ENCODE measurements at places on chromosomes 4 and X. TPM values are rescaled to one million over a fixed set of nuclear protein-coding genes. Genes with fewer than 3 reads are reported as not detected.

The CSAG3 gene
- total RNA-seq, result not detected

The LRIT3 gene
- 0.32 TPM for total RNA-seq

DNA sequence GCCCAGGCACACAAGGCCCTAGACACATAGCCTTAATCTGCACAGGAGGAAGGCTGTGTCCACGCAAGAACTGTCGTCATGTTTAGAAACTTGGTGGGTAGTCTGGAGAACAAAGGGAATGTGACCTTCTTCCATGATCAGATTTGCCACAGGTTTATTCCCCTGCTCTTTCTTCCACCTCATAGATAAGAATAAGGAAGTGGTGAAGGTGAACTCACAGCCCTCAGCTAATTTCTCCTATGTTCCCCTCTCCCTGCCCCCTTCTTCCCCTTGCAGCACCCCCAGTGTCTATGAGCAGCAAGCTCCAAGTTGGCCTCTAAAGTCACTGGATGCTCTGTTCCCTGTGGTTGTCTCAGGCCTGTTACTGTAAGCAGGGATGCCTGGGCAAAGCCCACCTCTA, 39.8 kb upstream of the LAS1L start:
- no peak for DNase-seq

The CT45A3 gene
- total RNA-seq, result not detected

The SLC10A4 gene
- total RNA-seq, result 0.25 TPM

- no peak for DNase-seq
Observed at GRCh38 chr4:159926871-159927270, 824.0 kb downstream of the RAPGEF2 start.

The STK32B gene
- 0.22 TPM for total RNA-seq

DNA sequence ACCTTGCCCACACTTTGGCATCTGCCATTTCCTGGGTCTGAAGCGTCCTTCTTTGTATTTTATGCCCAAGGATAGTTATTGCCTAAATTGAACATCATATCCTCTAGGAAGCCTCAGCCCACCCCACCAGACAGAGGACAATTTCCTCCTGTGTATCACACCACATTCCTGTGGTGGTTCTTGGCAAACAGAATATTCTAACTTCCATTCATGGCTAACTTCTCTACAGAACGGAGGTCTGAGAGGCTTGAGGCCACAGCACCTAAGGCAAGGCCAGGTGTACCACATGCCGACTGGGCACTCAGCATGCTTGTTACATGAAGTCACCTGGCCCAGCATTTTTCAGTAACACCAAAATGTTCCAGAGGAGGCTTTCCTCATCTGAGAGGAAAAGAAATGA, 42.4 kb downstream of the CD99L2 start:
- DNase-seq, result no peak

The NONO gene
- total RNA-seq, result 286 TPM

DNA sequence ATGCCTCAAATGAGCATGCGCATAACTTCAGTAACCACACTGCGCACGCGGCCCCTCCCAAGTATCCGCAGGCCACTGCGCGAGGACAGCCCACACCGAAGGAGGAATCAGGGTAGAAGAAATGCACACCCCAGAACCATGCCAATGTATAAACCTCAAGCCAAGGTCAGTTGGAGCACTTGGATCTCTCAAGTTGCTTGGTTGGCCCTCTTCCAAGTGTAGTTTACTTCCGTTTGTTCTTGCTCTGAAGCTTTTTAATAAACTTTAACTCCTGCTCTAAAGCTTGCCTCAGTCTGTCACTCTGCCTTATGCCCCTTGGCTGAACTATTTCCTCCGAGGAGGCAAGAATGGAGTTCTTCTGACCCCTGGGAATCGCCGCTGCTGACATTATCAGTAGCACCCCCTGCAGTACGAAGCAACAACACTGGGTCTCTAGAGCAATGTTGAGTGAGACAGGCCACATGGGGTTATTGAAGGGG, 22.0 kb upstream of the SPINK2 start:
- DNase-seq, result no peak

GRCh38 chr4:77342170-77342810, 185.3 kb downstream of the CCNG2 start:
- no peak for DNase-seq

- no peak for DNase-seq
Observed at GRCh38 chrX:122703762-122704161, 480.3 kb upstream of the GRIA3 start.

- peak; percentile 72 for DNase-seq
Observed at GRCh38 chrX:31228909-31229308, 157.1 kb upstream of the FTHL17 start.

- DNase-seq, result no peak
Observed at GRCh38 chr4:134544303-134544770, 342.7 kb upstream of the PABPC4L start.

Measured in B cell (primary cell).